GM23248 (cell line): ENCODE measurements at places on chromosomes 12 and 14. TPM values are rescaled to one million over a fixed set of nuclear protein-coding genes. Genes with fewer than 3 reads are reported as not detected.

DNA sequence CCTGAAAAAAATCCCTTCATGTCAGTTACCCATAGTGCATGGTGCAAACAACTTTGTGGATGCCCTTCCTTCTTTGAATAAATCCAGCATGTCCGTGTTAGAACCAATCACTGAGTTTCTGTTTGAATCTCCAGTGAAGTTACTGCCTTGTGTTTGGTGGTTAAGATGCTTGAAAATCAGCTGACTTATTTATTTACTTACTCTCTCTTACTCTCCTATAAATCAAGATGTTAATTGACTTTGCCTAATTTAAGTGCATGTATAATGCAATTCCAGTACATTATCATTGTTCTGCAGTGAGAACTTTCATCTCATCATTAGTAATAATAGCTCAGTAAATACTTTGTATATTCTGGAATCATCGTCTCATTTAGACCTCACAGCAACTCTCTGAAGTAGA, 114.2 kb downstream of the ESRRB start:
- DNase-seq = no peak
- H3K27me3 ChIP-seq = 0 out of 2 replicates have a peak, but pooled peaks cover 5% of the 10 kb centered on the region
- no peak overlapping the region for H3K27ac ChIP-seq
- H3K4me3 ChIP-seq = no peak overlapping the region
- no peaks in the 10 kb centered on the region for H3K36me3 ChIP-seq

LRIG3 gene
- 24.7 and 29.3 TPM in 2 replicates for total RNA-seq

FGF23 gene
- not detected in 2 replicates for total RNA-seq

- peaks cover 23% of the 10 kb centered on the region for H3K4me1 ChIP-seq
- DNase-seq = peak; percentile 95
- no peak overlapping the region for H3K27ac ChIP-seq
- peak overlapping the region; percentile 85 for H3K4me3 ChIP-seq
- no peaks in the 10 kb centered on the region for H3K27me3 ChIP-seq
Observed at GRCh38 chr14:99971087-99971940, 93.9 kb upstream of the EVL start.

GRCh38 chr12:108318472-108319275, 20.4 kb downstream of the CMKLR1 start:
- H3K36me3 ChIP-seq = no peaks in the 10 kb centered on the region
- no peak for DNase-seq
- H3K27me3 ChIP-seq = no peaks in the 10 kb centered on the region; the same call in 1 of the 2 replicates
- no peak overlapping the region for H3K4me3 ChIP-seq

- H3K36me3 ChIP-seq = no peaks in the 10 kb centered on the region
- no peak overlapping the region for H3K4me3 ChIP-seq
- H3K4me1 ChIP-seq = peaks cover 5% of the 10 kb centered on the region; the same call in 1 of the 2 replicates
Observed at GRCh38 chr12:104748356-104748755, 209.7 kb downstream of the SLC41A2 start.

NANOG gene
- total RNA-seq = 0.13 TPM in 1 of 2 replicates, not detected in the other

GRCh38 chr14:62084020-62084419, 321.8 kb downstream of the SNAPC1 start:
- H3K27ac ChIP-seq = no peak overlapping the region
- H3K4me3 ChIP-seq = no peak overlapping the region
- no peaks in the 10 kb centered on the region; the same call in 1 of the 2 replicates for H3K27me3 ChIP-seq
- DNase-seq = no peak

GRIP1 gene
- total RNA-seq = not detected in 2 replicates

SYCP3 gene
- not detected in 2 replicates for total RNA-seq

ESR2 gene
- not detected in 2 replicates for total RNA-seq
